ENCODE measurements at places on chromosomes 13 and 19.

GRCh38 chr19:40625406-40626120 is 24.4 kb downstream of the LTBP4 start:
- DNase-seq: no peak

DNA sequence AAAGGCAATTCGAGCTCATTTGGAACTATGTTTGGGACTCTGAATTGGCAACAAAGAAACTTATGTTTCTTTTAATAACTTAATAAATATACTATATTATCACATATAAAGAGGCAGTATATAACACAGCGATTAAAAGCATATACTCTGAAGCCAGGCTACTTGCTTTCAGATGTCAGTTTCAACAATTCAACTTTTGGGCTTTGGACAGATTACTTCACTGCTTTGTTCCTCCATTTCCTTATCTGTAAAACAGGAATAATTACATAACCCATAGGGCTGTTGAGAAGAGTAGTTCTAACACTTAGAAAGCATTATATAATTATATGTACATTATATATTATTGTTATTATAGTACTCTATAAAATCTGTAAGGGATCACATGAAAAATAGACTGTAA is 107.2 kb downstream of the EDNRB start:
- no peak for DNase-seq

GRCh38 chr19:21328406-21328805 is 804 bp downstream of the ZNF708 start:
- no peak for DNase-seq

DNA sequence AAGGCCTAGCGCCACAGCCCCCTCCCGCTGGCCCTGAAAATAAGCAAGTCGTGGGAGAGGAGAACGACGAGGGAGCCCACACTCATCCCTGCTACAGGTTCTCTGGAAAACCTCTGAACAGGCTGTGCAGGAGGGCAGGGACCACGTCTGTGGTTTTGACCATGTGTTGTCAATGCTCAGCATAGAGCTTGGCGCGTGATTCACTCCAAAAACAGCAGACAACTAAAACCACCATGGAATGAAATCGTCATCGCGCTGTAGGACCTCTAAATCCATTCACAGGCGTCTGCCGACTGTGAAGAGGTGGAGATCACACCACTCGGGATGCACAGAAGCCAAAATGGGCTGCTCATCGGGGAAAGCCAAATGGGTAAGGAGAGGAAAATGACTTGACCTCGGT is 121.3 kb downstream of the COL4A1 start:
- DNase-seq: no peak

GRCh38 chr13:39770221-39771090 is 115.0 kb downstream of the COG6 start:
- DNase-seq: no peak

DNA sequence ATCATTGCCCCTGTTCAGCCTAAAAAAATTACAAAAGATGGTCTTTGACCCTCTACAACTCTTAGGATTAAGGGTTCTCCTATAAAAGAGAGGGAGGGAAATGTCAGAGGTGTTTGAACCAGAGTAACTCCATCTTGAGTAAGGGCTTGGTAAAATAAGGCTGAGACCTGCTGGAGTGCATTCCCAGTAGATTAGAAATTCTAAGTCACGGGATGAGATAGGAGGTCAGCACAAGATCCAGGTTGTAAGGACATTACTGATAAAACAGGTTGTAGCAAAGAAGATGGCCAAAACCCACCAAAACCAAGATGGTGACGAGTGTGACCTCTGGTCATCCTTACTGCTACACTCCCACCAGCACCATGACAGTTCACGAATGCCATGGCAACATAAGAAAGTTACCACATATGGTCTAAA is 48.7 kb upstream of the ANKRD10 start:
- DNase-seq: no peak

- DNase-seq: no peak
These were observed 6.1 kb upstream of the ARRDC2 start for GRCh38 chr19:18001777-18002345.

DNA sequence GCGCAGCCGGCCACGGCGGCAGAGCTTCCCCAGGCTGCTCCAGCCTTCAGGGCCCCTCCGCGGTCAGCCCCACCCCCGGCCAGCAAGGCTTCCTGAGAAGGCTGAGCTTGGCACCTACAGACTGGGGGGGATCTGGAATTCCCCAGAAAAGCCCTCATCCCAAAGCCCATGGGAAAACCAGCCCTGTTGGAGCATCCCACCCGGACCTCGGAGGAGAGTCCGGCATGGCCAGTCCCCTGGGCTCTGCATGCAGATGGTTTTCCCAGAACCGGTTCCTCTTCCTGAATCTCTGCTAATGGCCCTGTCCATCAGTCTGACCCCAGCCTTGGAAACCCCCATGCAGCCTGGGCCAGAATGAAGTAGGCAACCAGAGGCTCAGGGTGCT is 10.3 kb downstream of the RASA3 start:
- no peak for DNase-seq

DNA sequence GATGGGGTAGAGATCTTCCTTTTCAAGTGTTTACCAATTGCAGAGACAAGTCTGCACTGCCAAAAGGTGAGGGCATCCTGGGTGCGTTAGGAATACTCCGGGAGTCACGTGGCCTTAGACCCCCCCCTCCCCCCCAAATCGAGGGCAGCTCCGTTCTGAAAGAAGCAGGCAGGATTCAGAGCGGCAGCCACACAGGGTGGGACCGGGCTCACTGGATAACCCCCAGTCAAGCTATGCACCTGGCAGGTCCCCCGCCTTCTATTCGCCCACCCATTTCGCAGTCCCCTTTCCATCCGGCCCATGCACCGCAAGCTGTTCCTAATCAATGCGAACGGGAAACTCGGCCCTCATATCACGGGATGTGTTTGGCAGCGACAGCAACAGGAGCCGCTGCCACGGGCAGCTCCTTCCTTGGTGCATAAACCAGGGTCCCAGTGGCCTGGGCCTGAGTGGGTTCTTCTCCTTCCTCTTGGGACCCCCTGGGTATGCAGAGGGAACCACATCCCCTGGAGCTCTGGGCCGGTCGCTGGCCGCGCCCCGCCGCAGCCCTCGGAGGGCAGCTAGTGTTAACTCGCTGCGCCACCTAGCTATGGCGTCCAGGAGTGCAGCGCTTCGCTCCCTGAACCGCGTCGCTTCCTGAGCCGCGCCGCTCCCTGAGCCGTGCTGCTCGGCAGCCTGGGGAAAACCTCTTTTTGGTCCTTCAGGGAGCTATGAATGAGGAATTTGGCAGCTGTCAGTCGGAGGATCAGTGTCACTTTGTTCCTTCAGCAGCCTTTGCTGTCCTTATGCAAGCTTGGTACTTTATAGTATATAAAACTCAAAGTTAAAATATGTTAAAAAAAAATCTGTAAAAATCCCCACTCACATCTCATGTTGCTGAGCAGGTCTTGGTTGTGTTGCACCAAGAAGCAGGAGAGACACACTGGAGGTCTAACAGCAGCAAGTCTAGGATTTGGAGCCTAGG is 41.4 kb downstream of the LYL1 start:
- no peak for DNase-seq

DNA sequence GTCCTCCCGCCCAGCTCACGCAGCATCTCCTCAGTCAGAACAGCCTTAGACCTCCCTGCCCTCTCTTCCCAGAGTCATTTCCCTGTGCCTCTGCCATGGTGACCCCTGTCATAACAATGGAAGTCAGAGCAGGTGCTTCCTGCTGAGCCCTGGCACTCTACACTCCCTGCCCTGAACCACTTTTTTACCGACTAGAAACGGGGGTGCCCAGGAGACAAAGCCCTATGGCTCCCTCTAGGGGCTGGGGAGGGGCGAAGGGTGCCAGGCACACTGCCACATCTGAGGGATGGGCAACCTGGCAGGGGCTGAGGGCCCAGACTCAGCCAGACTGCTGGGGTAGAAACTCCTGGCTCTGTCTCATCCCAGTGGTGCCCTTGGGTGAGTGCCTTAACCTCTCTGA is 16.4 kb downstream of the ZNF574 start:
- DNase-seq: no peak

DNA sequence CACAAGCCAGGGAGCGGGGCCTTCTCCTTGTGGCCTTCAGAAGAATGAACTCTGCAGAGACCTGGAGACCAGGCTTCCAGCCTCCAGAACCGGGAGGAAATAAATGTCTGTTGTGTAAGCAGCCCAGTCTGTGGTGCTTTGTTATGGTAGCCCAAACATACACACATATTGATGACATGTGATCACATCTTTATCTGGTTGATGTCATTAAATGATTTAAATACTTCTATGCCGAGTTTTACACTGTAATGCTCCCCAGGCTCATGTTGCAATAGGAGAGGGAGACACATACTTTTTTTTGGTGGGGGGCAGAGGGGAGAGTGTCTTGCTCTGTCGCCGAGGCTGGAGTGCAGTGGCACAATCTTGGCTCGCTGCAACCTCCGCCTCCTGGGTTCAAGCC is 188.0 kb upstream of the IRS2 start:
- no peak for DNase-seq

DNA sequence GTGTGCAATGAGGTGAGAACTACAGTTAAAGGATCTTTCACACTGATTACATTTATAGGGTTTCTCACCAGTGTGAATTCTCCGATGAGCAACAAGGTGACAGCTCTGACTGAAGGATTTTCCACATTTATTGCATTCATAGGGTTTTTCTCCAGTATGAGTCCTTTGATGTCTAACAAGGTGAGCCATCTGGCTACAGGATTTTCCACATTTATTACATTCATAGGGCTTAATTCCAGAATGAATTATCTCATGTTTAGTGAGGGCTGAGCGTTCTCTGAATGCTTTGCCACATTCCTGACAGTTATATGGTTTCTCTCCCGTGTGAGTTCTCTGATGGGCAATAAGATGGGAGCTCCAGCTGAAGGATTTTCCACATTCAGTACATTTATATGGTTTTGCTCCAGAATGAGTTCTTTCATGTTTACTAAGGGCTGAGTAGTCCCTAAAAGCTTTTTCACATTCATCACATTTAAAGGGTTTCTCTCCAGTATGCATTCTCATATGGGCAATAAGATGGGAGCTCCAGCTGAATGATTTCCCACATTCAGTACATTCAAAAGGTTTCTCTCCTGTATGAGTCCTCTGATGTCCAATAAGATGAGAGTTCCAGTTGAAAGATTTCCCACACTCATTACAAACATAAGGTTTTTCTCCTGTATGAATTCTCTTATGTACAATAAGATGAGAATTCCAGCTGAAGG is 4.4 kb upstream of the C19orf18 start:
- DNase-seq: no peak

DNA sequence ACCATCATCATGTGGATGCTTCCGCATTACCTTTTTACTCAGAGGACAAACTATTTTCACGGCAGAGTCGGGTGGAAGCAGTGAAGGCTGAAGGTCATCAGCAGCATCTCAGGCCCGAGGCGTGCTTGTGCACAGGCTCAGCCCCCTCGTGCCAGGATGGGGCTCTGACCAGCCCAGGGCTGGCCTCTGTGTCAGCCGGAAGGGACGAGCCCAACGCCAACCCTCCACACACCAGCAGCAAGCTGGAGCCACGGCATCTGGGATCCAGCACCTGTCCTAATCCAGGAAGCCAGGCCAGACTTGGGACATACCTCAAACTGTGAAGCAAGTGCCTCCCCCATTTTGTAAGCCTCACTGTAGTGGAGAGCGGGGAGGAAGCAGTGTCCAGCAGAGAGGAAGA is 11.1 kb downstream of the MICOS13 start:
- DNase-seq: no peak

DNA sequence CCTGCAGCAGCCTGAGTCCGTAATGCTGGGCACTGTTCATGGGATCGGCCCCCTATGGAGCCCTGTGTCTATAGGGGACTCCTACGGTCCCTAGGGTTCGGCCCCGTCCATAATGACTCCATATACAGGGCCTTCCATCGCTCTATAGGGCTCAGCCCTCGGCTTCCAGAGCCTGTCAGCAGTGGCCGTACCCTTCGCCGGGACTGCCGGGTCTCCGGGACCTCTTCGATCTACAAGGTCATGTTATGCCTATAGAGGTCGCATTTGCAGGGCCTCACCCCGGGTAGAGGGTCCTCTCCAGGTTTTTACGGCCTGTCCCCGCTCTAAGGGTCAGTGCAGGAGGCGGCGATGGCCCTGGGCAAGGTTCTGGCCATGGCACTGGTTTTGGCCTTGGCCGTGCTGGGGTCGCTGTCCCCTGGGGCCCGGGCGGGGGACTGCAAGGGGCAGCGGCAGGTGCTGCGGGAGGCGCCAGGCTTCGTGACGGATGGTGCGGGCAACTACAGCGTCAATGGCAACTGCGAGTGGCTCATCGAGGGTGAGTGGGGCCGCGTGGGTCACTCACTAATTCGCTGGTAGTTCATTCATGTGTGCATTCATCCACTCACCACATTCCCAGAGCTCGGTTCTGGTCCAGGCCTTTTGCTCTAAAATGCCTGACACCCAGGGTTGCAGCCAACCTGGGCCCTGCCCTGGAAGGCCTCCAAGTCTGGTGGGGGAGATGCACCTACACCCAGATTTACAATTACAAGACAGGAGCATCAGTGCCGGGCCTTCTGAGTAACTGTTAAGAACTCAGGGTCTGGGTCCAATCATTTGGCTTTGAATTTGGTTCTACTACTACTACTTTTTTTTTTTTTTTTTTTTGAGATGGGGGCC is 699 bp downstream of the MEGF8 start:
- no peak for DNase-seq

DNA sequence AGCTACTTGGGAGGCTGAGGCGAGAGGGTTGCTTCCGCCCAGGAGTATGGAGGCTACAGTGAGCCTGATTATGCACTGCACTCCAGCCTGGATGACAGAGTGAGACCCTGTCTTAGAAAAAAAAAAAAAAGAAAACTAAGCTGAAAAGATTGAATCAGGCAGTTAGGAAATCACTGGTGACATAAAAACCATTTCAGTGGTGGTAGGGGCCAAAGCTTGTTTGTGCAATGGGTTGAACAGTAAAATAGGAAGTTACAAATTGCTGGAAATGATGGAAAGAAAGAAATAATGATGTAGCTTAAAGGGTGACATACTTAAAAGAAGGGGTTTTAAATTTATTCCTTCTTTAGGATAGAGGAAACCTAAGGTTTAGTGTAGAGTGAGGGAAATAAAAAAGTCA is 4.8 kb upstream of the OXGR1 start:
- DNase-seq: no peak

- DNase-seq: no peak
These were observed at the start of gene OR7D4 for GRCh38 chr19:9219489-9219888. TSS of gene OR7D4 (minus strand) at chr19:9219589. CDS start at chr19:9214837, 4,752 bp downstream.

- no peak for DNase-seq
These were observed 4.8 kb downstream of the PPP6R1 start for GRCh38 chr19:55253842-55254624.

- DNase-seq: no peak
These were observed 6.6 kb downstream of the FZR1 start for GRCh38 chr19:3512562-3513228.

Measured in keratinocyte (primary cell).